Activated T-cell treated with anti-CD3 and anti-CD28 coated beads for 4 hours (primary cell): ENCODE measurements at places on chromosomes 13 and 19.

GRCh38 chr13:101317986-101318523 is 98.3 kb downstream of the NALCN start:
- no peak for DNase-seq

GRCh38 chr19:2032296-2032941 is 16.9 kb upstream of the BTBD2 start:
- DNase-seq = no peak

DNA sequence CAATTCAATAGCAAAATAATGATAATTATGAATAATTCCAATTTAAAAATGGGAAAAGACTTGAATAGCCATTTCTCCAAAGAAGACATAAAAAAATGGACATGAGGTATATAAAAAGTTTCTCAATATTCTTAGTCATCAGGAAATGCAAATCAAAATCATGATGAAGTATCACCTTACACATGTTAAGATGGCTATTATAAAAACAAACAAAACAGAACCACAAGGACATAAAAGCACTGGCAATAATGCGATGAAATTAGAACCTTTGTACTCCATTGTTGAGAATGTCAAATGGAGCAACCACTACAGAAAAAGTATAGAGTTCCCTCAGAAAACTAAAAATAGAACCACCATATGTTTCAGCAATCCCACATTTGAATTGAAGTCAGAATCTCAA is 1186.1 kb downstream of the SLITRK5 start:
- DNase-seq = no peak

GRCh38 chr19:40756502-40757110 is 5.6 kb downstream of the SNRPA start:
- DNase-seq = no peak

GRCh38 chr13:114116734-114117133 is 15.7 kb downstream of the RASA3 start:
- no peak for DNase-seq

- DNase-seq = no peak
Measured at GRCh38 chr19:38587562-38587961, 30.2 kb downstream of the MAP4K1 start.

- no peak for DNase-seq
Measured at GRCh38 chr19:33948651-33949335, 152.1 kb downstream of the KCTD15 start.
